Renal cortex interstitium (tissue), 15 donors: ENCODE measurements at places on chromosomes 2 and 18. TPM values are rescaled to one million over a fixed set of nuclear protein-coding genes. Genes with fewer than 3 reads are reported as not detected.

The DPYSL5 gene
- polyA plus RNA-seq: 4.4 TPM

The FBXO41 gene
- 1.8 TPM for polyA plus RNA-seq

The RAB31 gene
- polyA plus RNA-seq: 25.3 TPM

The LYG1 gene
- 6.2 TPM for polyA plus RNA-seq

The CEP68 gene
- polyA plus RNA-seq: 28.0 TPM

DNA sequence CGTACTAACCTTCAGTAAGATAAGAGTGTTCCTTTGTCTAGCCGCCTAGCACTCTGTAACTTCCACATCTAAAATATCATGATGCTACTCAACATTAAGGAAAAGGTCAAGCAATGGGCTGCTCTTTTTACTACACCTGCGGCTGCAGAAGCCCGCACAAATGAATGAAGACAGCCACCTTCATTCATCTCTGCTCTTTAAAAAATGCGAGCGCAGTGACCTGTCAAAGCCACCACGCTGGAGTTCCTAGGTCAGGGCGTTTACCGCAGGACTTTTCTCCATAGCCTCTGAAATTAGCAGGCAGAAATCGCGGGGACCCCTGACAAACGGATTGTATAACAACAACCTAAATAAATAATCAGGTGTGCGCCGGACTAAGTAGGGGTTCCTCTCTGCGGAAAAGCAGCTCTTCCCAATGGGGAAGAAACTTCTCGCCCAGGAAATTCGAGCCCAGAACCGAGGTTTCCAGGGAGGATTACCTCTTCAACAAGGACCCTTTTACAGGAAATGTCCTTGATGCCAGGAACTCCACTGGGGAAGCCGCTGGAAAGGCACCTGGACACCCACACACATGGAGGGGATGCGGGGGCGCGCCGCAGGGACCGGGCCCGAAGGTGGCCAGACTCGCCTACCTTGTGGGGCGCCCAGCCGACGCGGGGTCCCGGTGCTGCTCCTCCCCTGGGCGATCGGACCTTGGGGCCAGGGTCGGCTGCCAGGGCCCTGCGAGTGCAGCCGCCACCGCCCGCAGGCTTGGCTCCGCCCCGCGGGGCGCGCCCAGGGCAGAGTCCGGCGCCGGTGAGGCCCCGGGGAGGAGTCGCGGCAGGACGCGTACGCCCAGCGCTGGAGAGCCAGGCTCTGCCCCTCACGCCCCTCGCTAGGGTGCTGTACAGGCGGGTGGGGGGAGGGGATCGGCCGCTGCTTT lies at the start of gene CCDC68:
CCDC68 (minus strand) TSS at position 758 of the 922 bp plus-strand sequence. CDS start 16,670 bp downstream, outside the sequence.
- DNase-seq: no peak

DNA sequence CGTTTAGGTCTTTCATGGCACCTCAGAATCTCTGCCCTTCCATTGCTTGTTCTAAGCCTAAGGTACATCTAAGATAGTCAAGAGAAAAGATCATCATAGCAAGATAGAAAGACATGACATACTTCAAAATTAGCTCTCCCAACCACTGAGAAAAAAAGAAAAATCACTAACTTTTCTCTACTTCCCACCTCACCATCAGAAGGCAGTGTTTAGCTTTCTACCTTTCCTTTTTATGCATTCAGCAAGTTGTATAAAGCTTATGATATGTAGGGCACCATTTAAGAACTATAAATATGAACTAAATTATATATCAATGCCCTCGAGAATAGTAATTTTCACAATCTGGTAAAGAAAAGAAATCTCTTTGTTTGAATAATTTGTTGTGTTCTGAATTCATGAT lies 331.8 kb upstream of the VWC2L start:
- DNase-seq: no peak

GRCh38 chr2:112483831-112484230 lies 1.9 kb downstream of the TTL start:
- DNase-seq: no peak

GRCh38 chr2:98086491-98087446 lies at the start of gene VWA3B:
VWA3B (plus strand) TSS chr2:98087167; CDS start chr2:98093093, 5,926 bp downstream.
- peak; percentile 57 for DNase-seq

- no peak for DNase-seq
These were observed 19.4 kb upstream of the HNRNPA3 start for GRCh38 chr2:177193240-177193639.

DNA sequence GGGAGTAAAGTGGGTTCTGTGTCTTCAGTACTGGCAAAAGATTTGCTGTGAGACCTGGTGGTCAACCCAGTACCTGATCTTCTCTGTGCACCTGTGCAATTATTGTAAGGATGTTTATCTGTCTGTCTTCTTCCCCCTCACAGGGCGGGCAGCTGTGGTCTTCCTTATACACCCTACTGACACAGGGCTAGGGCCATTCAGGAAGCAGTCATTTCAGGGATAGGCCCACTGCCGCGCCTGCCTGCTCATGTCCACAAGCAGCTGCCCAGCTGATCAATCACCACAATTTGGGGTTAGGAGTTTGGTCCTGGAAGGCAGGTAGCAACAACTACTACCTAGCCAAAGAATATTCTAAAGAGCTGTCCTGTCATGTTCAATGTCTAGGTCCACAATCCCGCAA lies 1.2 kb upstream of the CNNM4 start:
- no peak for DNase-seq

GRCh38 chr18:58605027-58606020 lies 23.6 kb downstream of the ALPK2 start:
- no peak for DNase-seq

- DNase-seq: peak; percentile 44
These were observed at the start of gene CYP27C1 for GRCh38 chr2:127220102-127220767. CYP27C1 (minus strand) TSS chr2:127220299; CDS start chr2:127220270, 29 bp downstream.

DNA sequence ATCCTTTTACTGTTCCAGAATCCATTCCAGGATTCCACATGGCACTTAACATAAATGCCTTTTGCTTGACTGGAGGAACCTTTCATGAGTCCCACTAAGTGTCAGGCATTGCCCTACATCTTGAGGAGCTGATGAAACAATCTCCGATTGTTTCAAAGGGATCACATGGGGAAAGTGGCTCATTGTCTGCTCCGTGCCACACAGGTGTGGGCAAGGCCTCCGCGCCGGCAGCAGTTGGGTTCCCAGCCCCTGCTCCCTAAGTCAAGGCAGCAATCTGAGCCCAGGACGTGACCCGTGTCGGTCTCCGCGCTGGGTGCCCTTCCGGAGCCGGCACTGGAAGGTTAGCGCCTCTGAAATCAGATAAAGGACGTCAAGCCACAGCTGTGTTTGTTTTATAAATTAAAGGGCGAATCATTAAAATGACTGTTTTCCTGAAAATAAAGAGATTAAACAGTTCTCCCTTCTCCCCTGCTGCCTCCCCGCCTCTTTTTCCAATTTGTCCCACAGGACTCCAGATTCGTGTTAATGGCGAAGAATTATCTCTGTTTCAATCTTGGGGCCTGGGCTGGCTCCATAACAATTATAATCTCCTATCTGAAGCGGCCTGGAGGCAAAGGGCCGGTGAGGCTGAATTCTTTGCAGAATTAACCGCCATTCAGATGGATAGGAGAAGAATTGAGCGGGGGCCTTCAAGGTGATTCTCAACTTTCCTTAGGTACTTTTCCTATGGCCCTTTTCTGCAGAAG lies 84.3 kb upstream of the FZD7 start:
- DNase-seq: no peak

GRCh38 chr18:47150824-47151366 lies 595 bp upstream of the HDHD2 start:
- no peak for DNase-seq

GRCh38 chr2:161044095-161044865 lies 115.9 kb upstream of the TANK start:
- no peak for DNase-seq

GRCh38 chr2:9234680-9235146 lies 28.1 kb downstream of the ASAP2 start:
- DNase-seq: no peak
